ENCODE measurements at places on chromosomes 12 and 14.

GRCh38 chr14:53714495-53715192 lies 242.0 kb downstream of the BMP4 start:
- DNase-seq: no peak

DNA sequence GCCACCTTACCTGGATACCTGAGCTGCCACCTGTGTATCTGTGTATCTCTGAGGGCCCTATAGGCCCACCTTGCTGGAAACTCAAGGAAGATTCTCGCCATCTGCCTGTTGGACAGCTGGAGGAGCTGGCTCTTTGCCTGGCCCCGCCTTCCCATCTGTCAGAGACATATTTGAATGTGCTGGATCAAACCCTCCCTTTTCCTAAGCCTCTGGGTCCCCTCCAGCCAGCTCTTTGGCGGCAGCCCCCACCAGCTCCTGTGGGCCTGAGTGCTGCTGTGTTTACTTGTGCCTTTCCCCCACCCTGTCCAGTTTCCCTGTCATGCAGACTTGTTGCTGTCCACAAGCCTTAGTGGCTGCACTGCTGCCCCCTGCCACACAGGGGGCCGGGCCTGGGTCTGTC lies 55.9 kb upstream of the SRSF5 start:
- DNase-seq: peak; percentile 72

DNA sequence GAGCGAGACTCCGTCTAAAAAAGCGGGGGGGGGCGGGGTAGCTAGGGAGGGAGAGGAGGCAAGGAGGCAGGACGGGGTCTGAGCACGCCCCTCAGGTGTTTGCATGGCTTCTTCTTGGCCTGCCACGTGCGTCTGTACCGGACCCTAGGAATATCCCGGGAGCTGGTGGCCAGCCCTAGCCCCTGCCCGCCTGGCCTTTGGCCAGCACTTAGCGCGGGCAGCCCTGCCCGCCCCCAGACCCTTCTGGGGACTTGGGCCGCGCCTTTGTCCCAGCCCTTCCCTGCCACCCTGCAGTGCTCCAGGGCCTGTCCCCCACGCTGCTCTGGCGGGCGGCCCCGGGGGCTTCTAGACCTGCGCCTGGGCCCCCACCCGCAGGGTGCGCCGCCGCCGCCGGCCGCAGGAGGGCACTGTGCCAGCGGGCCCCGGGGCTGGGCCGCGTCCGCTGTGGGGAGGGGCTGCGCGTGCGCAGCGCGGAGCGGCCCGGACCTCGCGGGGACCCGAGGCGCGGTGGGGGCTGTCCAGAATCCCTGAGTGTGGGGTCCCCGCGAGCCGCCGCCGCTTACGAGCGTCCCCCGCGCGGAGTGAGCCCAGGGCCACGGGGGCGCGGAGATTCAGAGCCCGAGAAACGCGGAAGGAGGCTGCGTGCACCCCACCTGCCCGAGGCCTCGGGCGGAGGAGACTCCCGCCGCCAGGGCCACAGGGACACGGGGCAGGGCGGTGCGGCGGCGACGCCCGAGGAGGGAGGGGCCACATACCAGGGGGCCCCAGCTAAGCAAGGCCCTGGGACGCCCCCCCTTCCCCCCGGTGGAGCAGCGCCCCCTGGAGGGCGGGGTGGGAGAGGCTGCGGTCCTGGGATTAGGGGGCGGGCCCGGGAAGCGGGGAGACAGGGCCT lies 21.0 kb downstream of the SLC25A29 start:
- peak; percentile 44 for DNase-seq

DNA sequence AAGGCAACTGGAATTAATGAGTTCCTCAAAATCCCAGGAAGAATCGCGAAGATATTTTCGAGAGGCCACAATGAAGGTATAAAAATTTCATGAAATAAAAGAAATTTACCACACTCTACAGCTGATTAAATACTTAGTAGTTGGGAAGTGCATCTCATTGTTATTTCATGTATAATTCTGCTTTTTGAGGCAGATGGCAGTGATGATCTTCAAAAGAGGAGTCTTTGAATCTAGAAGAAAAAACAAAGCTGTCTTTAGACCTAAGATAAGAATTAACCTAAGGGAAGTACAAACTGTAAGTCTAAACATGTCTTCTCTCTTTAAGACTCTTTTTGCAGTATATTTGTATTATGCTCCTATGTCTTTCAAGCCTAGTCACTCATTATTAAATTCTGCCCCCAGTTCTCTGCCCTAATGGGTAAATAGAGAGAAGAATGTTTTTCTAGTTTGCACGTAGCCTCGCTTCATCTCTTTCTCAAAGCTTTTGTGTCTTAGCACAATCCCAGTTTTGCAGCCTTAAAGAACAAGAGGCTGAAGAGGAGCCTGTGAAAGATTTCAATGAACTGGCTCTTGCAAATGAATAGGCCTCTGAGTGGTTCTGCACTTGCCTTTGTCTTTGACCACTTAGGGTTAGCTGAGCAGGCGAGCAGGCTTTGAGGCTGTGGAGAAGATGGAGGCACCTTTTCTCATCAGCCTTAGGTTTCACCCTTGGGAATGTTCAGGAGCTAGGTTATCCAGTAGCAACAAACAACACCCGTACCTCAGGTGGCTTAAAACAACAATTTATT lies 32.7 kb downstream of the CFAP54 start:
- no peak for DNase-seq

GRCh38 chr14:52051871-52052270 lies 17.0 kb downstream of the NID2 start:
- DNase-seq: no peak

- no peak for DNase-seq
These were observed 2.2 kb downstream of the CRADD start for GRCh38 chr12:93679308-93679925.

DNA sequence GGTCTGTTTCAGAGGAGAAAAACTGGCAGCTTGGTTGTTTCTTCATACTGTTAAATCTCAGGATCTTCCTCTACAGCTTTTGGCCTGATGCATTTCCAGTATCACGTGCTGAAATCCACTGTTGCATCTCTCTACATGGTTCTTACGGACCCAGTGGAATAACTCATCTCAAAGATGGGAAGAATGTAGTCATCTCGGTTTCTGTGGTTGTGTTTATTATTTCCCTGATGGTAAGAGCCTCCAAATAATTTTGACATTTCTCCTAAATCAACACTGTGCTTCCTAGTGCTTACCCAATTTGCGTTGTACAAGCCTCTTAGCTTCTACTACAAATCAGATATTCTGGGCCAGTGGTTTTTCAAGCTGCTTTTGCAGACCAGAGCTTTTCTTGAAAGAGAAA lies 812.8 kb downstream of the C12orf50 start:
- no peak for DNase-seq

GRCh38 chr14:70730393-70730792 lies 78.9 kb downstream of the MAP3K9 start:
- no peak for DNase-seq

DNA sequence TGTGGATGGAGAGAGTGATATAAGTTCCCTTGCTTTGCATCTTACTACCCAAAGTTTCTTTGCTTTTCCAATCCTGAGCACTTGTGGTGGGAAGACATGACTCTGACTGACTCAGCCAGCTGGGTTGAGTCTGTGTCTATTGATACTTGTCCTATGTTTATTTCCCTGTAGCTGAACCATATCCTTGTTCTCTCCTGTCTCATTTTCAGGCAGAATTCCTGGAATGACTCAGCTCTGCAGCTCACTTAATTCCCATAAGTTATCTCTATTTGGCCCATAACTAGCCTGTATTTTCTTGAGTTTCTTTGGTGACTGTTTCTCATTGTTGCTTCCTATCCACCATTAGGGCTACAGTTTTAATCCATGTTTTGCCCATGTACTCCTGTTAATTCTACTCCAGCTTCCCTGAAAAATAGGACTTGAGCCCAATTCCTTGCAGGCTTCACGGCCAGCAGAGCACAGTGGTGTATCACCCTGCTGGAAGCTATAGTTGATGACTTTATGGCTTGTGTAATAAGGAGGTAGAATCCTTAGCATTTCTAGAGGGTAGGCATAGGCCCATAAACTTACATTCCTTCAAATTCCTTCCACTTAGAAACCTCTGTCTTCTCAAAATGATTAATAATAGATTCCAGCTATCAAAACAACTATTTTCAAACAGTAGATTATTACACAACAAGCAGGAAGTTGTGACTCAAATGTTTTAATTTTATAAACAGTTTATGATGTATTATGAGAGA lies 183.1 kb downstream of the TMTC3 start:
- DNase-seq: no peak

DNA sequence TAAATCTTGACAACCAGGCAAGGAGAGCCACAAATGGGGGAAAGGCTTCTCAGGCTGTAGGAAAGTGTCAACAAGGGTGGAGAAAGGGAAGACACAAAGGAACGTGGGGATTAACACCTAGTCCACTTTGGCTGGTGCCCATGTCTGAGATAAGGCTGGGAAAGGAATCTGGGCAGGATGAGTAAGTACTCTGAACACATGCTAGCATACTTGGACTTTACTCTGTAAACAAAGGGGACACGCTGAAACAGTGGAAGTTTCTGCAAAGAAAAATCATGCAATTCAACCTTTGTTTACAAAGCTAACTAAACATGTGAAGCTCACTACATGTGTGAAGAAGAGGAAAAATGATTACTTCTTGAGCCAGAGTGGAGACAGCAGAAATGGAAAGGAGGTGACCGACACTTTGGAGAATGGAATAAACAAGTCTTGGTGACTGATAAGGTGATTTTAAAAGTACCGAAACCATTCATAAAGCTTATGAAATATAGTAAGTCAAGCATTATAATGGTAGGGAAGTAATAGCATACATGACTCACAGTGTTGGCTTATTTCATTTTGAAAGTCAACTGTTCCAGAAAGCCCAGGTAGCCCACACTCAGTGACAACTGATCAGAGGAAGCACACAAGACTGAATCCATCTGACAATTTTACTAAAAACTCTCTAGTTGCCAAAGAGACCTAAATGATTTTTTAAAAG lies 13.2 kb downstream of the CPNE8 start:
- no peak for DNase-seq

DNA sequence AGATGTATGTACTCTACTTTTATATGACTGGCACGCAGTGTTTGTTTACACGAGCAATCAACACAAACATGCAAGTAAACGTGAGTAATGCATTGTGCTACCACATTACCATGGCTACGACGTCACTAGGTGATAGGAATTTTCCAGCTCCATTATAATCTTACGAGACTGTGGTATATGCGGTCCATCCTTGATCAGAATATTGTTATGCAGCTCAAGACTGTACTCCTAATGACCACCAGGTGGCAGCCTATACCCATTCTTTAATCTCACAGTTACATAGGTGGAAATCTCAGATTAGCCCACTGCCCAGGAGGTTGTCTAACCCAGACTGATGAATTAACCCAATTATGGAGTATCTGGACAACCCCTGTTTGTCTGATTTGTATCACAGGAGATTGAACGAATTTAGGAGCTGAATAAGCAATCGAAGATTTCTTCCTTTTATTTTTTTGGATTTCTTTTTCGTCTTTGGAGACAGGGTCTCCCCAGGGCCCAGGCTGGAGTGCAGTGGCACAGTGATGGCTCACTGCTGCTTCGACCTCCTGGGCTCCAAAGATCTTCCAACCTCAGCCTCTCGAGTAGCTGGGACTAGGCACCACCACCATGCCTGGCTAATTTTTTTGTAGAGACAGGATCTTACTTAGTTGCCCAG lies 8.7 kb upstream of the TESPA1 start:
- peak; percentile 39 for DNase-seq

DNA sequence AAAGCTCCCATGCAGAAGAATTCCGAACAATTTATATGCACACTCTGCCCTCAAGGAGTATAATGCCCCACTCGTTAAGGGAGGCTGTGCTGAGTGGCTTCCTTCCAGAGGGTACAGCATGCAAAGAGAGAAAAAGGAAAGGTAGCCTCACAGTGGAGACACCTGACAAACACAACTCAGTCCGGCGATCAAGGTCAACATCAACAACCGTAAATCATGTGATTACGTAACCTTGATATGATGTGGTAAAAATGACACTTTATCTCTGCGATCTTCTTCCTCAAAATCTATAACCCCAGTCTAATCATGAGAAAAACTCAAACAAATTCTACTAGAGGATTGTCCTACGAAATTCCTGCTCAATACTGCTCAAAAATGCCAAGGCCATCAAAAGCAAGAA lies 400.5 kb upstream of the CCDC196 start:
- no peak for DNase-seq

DNA sequence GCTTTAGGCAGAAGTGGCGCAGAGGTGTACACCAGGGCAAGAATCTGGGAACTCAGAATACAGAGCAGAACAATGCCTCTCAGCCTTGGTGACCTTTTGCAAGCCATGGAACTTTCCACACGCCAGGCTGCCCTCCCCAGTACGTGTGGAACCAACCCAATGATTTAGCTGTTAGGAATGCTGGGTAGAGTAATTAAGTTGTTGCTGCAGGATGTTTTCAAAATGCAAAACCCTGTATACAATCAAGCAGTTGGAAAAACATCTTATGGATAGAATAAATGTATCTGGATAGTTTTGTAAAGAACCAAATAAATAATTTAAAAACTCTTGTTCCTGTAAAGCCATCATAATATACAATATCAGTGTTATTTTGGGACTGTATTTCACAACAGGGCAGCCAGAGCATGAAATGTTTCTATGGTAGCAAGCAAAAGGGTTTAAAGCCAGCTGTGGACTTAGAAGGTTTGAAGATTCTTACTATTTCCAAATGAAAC lies 19.4 kb downstream of the PPP1R36 start:
- DNase-seq: no peak

GRCh38 chr12:3988519-3989217 lies 115.5 kb upstream of the PARP11 start:
- DNase-seq: no peak

DNA sequence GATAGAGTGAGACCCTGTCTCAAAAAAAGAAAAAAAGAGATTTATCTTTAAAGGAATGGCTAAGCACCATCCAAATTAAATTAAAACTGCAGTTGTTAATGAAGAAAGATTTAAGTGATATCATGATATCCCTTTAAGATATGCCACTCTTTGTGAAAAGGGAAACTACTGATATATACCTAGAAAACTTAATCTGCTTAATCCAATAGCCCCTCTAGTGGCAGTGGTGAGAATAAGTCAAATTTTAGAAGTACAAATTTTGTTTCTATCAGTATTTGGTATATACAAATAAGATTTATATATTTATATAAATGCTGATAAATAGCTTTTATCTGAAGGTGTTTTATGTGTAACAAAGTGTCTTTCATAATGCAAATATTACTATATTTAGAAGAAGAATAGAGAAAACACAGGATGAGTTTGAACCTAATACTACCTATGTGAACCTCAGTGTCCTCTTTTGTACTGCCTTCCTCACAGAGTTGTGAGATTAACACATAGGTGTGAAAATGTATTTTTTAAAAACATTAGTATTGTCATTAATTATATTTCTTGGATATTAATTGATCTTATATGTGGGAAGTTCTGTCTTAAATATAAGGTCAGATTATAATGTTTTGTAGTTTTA lies 51.4 kb upstream of the GARIN2 start:
- DNase-seq: no peak

GRCh38 chr14:77955816-77956484 lies 156.0 kb downstream of the ADCK1 start:
- DNase-seq: no peak
